ENCODE measurements at places on chromosomes 1 and 21.

DNA sequence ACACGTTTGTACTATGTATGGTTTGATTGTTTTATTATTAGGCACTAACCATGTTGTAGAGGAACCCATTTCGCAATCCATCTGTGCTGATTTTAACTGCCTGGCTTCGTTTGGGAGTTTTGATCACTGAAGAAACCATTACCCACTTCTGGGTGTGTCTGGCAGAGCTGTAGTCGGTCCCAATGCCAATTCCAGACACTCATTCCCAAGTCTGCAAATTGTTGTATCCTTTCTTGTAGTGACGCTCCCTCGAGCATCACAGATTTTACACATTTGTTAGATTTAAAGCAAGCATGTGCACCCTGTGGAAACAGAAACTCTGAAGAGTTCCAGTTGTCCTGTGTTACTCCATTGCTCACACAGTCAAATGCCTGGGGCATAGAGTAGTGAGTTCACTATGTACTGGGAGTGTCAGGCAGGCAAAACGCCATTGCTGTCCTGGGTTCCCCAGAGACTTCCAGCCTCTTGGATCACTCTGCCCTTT is 31.0 kb upstream of the EFCAB14 start:
- no peak for DNase-seq

- DNase-seq, result no peak
Observed at GRCh38 chr1:183506561-183506960, 34.3 kb downstream of the SMG7 start.

- DNase-seq, result no peak
Observed at GRCh38 chr1:10625076-10625475, 150.3 kb downstream of the PEX14 start.

DNA sequence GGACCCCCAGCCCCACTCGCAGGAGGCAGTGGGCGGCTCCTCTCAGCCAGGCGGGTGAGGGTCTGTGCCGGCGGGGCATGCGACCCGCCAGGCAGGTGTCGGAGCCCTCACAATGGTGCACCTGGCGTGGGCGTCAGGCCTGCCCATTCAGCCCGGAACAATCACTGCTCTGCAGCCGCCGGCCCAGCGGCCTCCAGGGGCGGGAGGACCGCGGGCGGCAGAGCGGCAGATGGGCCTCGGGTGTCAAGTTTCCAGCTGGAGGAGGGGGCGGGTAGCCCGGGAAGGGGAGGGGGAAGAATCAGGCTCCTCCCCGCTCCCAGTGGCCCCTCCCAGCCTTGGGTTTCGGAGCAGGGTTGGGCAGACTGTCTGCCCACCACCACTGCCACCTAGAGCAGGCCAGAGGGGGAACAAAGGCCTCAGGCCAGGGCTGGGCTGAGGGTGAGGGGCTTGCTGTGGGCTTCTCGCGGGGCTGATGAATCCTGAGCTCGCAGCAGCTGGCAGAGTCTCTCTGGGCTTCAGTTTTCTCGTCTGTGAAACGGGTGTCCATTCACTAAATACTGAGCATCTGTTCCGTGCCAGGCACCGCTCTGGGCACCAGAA is 39.5 kb upstream of the CASZ1 start:
- DNase-seq, result no peak

GRCh38 chr1:27348861-27349783 is 7.3 kb downstream of the SYTL1 start:
- DNase-seq, result no peak

Measured in activated T-helper 2 cell treated with anti-CD3 and anti-CD28 coated beads, Interferon-gamma antibody, Interleukin-2, Interleukin-4, amounts not matched to agents 10 μg/mL and 5 μg/mL and 100 μg/mL, durations not matched to agents 14 hours and 24 hours and 36 hours (primary cell).